Cardiac muscle cell (in vitro differentiated cells and primary cell): ENCODE measurements at places on chromosomes 4 and X. TPM values are rescaled to one million over a fixed set of nuclear protein-coding genes. Genes with fewer than 3 reads are reported as not detected.

XAGE1A gene
- polyA plus RNA-seq: not detected in 2 replicates

CHST7 gene
- 5.3 and 5.6 TPM in 2 replicates for polyA plus RNA-seq

GABRQ gene
- not detected in 2 replicates for polyA plus RNA-seq

HTN3 gene
- polyA plus RNA-seq: not detected in 2 replicates

CFP gene
- polyA plus RNA-seq: 0.13 TPM in 1 of 2 replicates, not detected in the other

TLR7 gene
- polyA plus RNA-seq: not detected in 2 replicates

AFF2 gene
- 4.4 and 5.4 TPM in 2 replicates for polyA plus RNA-seq

GAGE13 gene
- polyA plus RNA-seq: 0.38 TPM in 1 of 2 replicates, not detected in the other

SPARCL1 gene
- polyA plus RNA-seq: not detected in 2 replicates

ETDB gene
- not detected in 2 replicates for polyA plus RNA-seq

TEX13D gene
- not detected in 2 replicates for polyA plus RNA-seq

TMEM156 gene
- polyA plus RNA-seq: not detected in 2 replicates

FAM114A1 gene
- polyA plus RNA-seq: 32.2 and 33.1 TPM in 2 replicates

FRG1 gene
- polyA plus RNA-seq: 38.8 and 43.5 TPM in 2 replicates

POLR2B gene
- 65.8 and 95.2 TPM in 2 replicates for polyA plus RNA-seq

ANK2 gene
- polyA plus RNA-seq: 48.2 and 49.4 TPM in 2 replicates

KIAA1210 gene
- not detected in 2 replicates for polyA plus RNA-seq

PDGFRA gene
- 32.1 and 39.4 TPM in 2 replicates for polyA plus RNA-seq

PUDP gene
- 81.5 and 83.1 TPM in 2 replicates for polyA plus RNA-seq

RHOH gene
- not detected in 2 replicates for polyA plus RNA-seq

L1CAM gene
- 1.4 and 1.5 TPM in 2 replicates for polyA plus RNA-seq

DTHD1 gene
- polyA plus RNA-seq: not detected in 2 replicates

ZNF630 gene
- polyA plus RNA-seq: 1.7 and 2.2 TPM in 2 replicates

CNGA1 gene
- polyA plus RNA-seq: 0.54 and 2.2 TPM in 2 replicates

CCSER1 gene
- polyA plus RNA-seq: 0.10 and 0.77 TPM in 2 replicates
